ENCODE measurements at places on chromosomes 16 and 17. TPM values are rescaled to one million over a fixed set of nuclear protein-coding genes. Genes with fewer than 3 reads are reported as not detected.

INCA1 gene
- 0.72 TPM for total RNA-seq

SRCIN1 gene
- 2.3 TPM for total RNA-seq

SBK1 gene
- total RNA-seq = 0.27 TPM

GNG13 gene
- not detected for total RNA-seq

GRCh38 chr17:64180089-64181073 lies 50.4 kb upstream of the ERN1 start:
- DNase-seq = no peak

DNA sequence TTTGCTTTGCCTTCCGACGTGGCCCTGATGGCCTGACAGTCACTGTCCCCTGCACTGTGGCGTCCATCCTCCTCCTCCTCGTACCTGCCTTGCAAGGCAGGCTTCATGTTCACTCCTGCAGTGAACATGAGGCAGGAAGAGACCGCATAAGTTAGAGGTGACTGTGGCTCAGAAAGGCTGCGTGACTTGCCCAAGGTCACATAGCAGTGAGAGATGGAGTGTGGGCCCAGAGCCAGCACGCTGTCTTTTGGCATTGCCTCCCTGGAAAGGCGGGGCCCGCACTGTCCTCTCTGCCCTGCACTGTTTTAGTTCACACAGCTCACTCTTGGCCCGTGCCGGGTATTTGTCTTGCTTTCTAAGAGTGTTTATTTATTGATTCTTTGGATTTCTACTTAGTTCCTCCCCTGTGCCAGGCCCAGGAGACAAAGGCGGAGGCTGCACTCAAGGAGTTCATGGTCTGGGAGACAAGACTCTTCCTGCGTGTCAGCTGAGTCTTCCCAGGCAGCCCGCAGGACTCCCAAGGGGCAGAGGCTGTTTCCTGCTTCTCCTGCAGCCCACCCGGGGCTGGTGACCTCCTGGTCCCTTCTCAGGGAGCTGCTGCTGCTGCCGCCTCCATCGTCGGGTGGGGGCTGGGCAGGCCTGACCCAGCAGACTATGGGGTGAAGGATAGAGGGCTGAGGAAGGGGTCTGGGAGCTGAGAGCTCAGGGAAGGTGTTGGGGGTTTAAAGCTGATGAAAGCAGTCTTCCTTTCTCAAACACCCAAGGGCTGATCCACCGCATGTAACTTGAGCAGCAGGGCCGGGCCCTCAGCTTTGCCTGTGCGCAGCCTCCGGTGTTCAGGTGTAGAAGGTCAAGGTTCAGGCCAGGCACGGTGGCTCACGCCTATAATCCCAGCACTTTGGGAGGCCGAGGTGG lies 12.7 kb downstream of the CYGB start:
- DNase-seq = peak; percentile 68

DNA sequence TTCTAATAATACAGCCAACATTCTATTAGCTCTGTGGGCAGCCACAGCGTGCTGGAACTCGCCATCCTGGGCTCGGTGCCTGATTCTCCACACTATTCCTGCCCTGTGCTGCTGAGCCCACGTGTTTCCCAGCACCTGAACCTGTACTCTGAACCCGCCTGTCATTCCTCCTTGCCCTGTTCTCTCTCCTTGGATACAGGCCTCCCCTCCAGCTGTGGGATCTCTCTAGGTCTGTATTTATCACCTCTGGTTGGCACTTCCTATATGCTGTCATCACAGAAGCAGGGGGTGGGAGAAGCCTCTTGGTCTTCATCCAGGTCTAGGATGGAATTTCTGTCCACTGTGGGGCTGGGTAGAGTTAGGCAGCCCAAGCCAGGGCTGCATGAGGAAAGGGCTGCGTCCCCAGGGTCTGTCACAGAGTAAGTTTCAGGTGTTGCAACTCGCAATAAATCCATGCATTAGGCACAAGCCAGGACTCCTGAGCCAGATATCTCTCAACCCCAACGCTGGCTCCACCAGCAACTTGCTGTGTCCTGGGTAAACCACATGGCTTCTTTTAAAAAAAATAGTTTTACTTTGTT lies 56.0 kb downstream of the ABAT start:
- DNase-seq = no peak

DNA sequence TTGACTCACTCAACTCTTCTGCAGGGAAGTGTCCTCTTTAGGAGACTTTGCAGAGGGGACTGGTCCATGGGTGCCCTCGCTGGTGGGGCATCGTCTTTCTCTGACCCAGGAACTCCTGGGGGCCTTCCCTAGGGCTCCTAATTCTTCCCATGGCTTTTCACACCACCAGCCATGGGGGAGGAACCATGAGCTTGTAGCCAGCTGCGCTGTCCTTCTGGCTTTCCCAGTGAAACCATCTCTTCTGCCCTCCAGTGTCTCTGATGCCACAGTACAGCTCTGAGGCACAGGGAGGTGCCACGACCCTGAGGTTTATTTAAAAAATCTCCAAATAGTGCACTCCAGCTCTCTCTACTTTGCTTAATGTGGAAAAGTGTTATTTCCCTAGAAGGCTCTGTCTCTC lies 78.6 kb downstream of the SDR42E1 start:
- DNase-seq = no peak

- no peak for DNase-seq
These were observed 13.7 kb downstream of the CANT1 start for GRCh38 chr17:78995761-78996451.

- no peak for DNase-seq
These were observed 142.4 kb upstream of the SOX9 start for GRCh38 chr17:71978435-71978834.
